Activated CD8-positive, alpha-beta memory T cell treated with anti-CD3 and anti-CD28 coated beads, Interleukin-2, amount 10 ng/mL, durations not matched to agents 7 days and 5 days (primary cell): ENCODE measurements at places on chromosomes 13 and 19. TPM values are rescaled to one million over a fixed set of nuclear protein-coding genes. Genes with fewer than 3 reads are reported as not detected.

- no peaks in the 10 kb centered on the region for H3K36me3 ChIP-seq
- H3K27me3 ChIP-seq = no peaks in the 10 kb centered on the region
- H3K4me3 ChIP-seq = no peak overlapping the region
- H3K27ac ChIP-seq = no peak overlapping the region
- H3K4me1 ChIP-seq = no peaks in the 10 kb centered on the region
Observed at GRCh38 chr13:64255988-64256387, 2840.3 kb upstream of the PCDH20 start.

DNA sequence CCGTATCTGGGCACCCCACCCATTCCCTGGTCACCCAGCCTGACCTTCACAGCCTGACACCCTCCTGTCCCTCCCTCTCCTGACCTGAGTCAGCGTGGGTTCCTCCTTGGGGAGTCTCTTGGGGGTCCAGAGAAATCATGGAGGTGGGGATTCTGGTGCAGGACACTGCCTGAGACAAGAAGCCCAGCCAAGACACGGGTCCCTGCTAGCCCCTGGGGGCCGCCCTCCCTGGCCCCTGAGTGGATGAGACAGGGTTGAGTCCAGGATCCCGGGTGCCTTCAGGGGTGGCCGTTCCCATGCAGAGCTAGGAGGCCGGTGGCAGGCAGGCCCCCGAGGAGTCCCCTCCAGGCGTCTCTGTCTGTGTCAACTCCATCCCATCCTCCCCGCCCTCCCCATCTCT, 1.6 kb downstream of the MAP2K7 start:
- peak overlapping the region; percentile 86 for H3K4me3 ChIP-seq
- DNase-seq = no peak
- peaks cover 26% of the 10 kb centered on the region for H3K4me1 ChIP-seq
- H3K27ac ChIP-seq = peak overlapping the region; percentile 91
- H3K36me3 ChIP-seq = peaks cover 8% of the 10 kb centered on the region

- H3K4me3 ChIP-seq = no peak overlapping the region
- no peak for DNase-seq
- no peaks in the 10 kb centered on the region for H3K36me3 ChIP-seq
- no peak overlapping the region for H3K27ac ChIP-seq
- H3K27me3 ChIP-seq = peaks cover 32% of the 10 kb centered on the region
Observed at GRCh38 chr19:7738023-7738422, 6.1 kb upstream of the CLEC4G start.

DNA sequence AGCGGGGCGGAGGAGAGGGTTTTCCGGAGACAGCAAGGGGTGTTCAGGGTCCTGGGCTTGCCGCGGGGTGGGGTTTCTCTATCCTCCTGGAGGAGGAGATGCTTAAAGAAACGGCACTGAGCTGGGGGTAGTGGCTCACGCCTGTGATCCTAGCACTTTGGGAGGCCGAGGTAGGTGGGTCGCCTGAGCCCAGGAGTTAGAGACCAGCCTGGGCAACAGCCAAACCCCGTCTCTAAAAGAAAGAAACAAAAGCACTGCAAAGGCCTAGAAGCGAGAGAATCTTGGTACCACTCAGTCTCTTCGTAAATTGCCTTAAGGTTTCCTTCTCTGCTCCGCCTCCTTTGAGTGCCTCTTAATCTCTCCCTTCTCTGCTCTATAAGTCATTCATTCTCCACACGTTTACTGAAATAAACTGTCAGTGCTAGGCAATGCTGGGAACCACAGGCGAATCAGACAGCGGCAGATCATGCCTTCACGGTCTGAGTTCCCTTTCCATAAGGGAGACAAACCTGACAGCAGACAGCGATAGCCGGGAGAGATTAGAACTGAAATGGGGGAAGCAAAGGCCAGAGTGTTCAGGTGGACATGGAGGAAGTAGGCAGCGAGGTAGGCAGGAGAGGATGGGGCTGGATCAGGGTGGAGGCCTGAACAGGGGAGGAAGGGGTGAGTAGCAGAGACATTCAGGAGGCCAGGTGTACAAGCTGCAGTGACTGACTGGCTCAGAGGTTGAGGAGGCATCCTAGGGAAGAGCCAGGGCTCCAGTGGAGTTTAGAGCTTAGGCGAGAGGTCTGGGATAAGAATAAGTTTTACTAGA, 580 bp downstream of the EIF3K start:
- H3K4me3 ChIP-seq = peak overlapping the region; percentile 96
- DNase-seq = no peak
- peaks cover 36% of the 10 kb centered on the region for H3K36me3 ChIP-seq

Gene IL4I1
- total RNA-seq = 12.3 TPM

Gene FCAR
- total RNA-seq = not detected

DNA sequence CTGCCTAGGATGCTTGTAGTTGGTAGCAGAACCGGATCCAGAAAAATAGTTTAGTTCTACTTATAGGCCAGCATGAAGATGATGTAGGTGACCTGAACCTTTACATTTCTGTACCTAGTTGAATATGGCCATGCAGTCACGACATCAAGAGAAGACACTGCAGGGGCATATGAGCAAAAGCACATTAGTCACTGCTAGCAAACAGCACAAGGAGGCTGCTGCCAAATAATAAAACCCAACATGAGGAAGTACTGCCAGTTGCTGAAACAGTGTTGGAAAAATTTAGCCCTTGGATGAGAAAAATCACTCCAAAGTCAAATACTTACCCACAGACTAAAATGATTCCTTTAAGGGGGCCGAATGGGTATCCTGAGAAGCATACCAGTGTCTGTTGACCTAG, 20.8 kb downstream of the ERICH6B start:
- DNase-seq = no peak
- H3K36me3 ChIP-seq = no peaks in the 10 kb centered on the region
- no peak overlapping the region for H3K4me3 ChIP-seq
